ENCODE measurements at places on chromosomes 5 and 9.
A peak's percentile ranks its signal among the peaks of the same experiment; 100 is the strongest.

DNA sequence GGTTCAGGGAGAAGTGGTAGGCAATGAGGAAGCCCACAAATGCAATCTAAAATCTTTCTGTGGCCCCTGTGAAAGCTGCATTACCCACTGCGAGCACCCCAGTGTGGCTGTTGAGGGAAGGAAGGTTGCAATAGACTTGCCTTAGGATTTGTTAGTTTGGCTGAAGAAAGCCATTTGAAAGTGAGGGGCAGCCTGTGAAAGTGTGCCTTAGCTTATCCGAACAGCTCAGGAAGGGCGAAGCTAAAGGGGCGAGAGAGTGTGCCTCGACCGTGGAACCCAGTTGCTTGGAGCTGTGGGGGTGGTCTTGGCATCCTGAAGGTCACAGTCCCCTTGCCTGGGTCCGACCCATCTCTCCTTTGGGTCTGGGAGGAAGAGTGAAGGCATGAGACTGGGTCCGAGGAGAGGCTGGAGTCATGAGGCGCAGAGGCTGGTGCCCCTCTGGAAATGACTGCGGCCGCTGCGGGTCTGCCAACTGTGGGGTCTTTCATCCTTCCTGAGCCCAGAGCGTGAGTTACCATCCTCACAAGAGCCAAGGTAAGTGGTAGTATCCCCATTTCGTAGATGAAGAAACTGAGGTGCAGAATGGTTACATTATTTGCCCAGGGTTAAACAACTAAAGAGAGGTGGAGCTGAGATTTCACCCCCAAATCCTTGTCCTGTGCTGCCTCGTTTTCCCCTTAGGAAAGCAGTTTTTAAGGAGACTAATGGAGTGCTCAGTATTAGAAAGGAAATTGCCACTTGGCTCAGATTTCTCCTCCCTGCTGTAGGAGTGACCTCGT lies 24.4 kb downstream of the SLC25A25 start:
- no peak for DNase-seq

- no peak for DNase-seq
Observed at GRCh38 chr5:151015974-151016587, 4.3 kb upstream of the GPX3 start.

- DNase-seq, result no peak
Observed at GRCh38 chr9:18683851-18684250, 209.9 kb downstream of the ADAMTSL1 start.

- DNase-seq, result no peak
Observed at GRCh38 chr5:138574744-138575193, 432 bp downstream of the HSPA9 start.

- no peak for DNase-seq
Observed at GRCh38 chr5:134133995-134134541, 19.6 kb downstream of the TCF7 start.

DNA sequence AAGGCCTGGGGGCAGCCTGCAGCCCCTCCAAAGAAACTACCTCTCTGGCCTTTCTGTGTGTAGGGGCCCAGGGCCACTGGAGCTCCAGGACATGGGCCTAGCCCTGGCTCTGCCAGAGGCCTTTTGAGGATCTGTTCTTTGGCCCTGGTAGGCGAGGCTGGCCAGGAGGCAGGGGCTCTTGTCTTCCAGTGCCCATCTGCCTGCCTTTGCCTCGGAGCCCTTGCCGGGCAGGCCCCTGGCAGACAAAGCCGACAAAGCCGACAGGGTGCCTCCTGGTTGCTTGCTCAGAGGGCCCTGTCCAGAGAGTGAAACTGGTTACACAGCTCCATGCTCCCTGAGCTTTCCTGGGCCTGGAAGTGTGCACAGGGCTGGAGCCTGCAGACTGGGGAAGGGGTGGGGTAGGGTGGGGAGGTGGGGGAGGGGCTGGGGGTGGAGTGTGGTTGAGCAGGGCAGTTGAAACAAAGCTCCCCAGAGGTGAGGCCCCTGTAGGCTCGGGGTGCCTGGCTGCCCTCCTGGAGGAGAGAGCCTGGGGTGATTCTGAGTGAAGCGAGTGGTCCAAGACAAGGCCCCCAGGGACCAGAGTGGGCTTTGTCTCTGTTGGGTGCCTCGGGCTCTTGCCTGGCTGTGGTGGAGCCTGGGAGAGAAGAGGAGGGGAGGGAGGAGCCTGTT lies 29.3 kb downstream of the PTPA start:
- peak; percentile 21 for DNase-seq

- DNase-seq, result no peak
Observed at GRCh38 chr5:33944543-33945132, 8.5 kb downstream of the RXFP3 start.

GRCh38 chr9:130226112-130226511 lies 39.4 kb upstream of the HMCN2 start:
- no peak for DNase-seq

DNA sequence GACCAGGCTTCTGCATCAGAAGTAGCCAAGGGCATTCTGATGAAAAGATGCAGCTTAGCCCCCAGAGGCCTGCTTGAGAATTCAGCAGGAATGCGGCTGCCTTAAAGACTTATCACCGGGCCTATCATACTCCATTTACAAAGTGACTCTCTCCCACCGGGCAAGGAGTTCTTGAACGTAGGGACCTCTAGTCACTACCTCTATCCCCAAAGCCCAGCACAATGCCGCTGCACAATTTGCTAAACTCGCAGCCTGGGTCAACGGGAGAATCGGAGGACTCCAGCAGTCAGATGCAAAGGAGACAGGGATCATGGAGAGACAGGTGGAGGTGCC lies 661 bp downstream of the PDCL start:
- no peak for DNase-seq

DNA sequence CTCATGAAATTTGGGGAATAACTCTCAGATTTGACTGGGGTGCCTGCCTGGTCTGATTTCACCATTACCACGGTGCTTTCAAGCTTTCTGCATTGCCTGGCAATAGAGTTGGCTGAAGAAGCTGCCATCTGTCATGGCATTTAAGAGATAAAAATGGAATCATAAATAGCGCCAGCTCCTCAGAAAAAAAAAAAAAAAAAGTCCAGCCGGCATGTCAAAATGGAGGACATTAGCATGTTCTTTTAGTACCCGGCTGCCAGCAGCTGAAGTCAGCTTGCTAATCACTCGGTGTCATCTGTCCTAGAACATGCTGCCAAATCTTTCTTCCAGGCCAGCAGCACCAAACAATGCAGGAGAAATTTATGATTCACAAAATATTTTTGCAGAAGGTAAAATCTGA lies 57.7 kb upstream of the CER1 start:
- DNase-seq, result no peak

DNA sequence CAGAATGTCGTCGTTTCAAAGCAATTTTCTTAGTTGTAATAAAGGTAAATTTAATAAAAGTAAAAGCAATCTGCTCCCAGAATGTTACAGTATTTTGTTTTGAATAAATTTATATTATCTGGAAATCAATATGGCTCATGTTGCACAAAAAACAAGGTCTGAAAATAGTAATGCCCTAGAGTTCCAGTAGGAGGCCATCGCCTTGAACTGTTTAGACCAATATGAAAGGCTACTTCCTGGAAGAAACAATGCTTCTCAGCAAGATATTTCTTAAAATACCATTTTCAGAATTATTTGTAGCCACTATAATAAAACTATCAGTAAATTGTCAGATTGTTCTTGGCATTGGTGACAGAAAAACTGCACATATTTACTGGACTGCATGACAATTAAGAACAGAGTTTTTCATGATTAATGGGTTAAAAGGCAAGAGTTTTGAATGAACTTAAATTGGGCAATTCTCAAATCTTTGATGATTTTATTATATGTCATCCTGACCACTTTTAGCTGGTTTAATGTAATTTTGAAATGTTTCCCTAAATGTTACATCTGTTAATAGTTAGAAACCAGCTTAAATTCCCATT lies 153.2 kb downstream of the COMMD10 start:
- DNase-seq, result no peak

GRCh38 chr9:16653491-16654399 lies 216.7 kb downstream of the BNC2 start:
- DNase-seq, result no peak

GRCh38 chr5:2007878-2008501 lies 125.3 kb upstream of the IRX4 start:
- DNase-seq, result no peak

- no peak for DNase-seq
Observed at GRCh38 chr5:72692651-72693442, 123.6 kb upstream of the TNPO1 start.

DNA sequence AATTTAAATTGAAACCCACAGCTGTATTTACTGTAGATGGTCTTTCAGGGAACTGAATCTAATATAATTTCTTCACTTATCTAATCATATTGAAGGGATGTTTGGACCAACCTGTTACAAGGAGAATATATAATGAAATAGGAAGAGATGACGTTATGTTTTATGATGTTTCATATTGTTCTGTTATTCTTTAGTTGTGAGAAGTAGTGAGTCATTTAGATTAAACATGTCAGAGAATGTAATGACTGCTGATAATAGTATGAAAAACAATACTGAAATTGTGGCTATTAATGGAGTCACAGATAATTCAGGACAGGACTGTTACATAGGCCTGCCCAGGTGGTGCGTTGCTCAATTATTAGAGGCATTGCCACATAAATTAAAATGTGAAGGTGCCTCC lies 1993.4 kb downstream of the EFNA5 start:
- DNase-seq, result no peak

DNA sequence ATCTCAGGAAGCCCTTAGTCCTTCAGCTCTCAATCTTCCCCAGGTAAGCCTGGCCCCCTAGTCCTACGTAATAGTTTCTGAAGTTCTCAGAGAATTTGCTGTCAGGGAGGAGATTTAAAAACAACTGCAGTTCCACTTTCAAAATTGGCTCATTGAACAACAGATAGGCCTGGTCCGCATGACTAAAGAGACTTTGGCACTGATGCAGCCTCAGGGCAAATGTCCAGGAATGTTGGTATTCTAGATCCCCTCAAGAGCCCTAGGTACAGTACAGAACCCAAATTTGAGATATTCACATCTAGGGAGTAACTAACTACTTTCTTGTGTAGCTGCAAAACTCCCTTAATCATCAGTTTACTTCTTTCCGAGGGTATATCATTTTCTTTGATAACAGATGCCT lies 162.8 kb downstream of the GABRG2 start:
- no peak for DNase-seq

GRCh38 chr5:104189031-104189430 lies 626.4 kb upstream of the NUDT12 start:
- no peak for DNase-seq

DNA sequence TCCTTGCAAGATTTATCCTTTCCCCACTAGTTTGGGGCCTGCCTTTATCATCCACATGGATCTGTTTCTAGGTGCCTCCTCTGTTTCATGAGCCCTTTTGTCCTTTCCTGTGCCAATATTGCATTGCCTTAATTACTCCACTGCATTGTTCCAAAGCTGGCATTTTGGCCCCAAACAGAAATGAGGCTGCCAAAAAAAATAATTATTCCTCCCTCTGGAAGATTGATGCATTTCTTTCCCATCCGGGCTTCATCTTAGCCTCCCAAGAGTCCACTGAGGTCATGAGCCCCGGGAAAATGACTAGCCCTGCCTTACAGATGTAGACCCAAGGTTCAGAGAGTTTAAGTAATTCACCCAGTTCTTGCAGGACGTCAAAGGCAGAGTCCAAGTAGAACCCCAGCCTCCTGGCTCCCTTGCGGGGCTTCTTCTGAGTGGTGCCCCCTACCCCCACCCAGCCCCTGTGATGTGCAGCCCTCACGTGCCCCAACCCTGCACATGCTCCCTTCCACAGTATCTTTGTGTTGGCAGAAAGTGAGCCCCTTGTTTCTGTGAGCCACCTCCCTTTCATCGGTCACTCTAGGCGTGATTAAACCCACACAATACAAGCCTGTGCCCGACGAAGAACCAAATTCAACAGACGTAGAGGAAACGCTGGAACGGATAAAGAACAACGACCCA lies 62.1 kb downstream of the TMOD1 start:
- no peak for DNase-seq

DNA sequence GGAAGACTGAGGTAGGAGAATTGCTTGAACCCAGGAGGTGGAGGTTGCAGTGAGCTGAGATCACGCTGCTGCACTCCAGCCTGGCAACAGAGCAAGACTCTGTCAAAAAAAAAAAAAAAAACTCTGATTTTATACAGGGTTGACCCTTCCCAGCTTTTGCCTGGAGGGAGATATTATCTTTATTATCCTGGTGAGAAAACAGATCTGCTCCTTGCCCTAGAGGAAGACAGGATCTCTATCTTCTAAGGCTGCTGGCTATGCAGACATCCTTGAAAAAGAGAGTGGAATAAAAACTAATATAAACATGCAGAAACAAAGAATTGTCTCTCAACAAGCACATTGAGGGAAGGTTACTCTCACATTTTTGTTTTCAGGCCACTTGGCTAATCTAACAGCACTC lies 1503.4 kb upstream of the WWC1 start:
- no peak for DNase-seq

GRCh38 chr5:98614341-98614740 lies 159.1 kb upstream of the RGMB start:
- DNase-seq, result no peak

- no peak for DNase-seq
Observed at GRCh38 chr5:135213466-135214239, 179.6 kb upstream of the PITX1 start.

GRCh38 chr9:125376261-125377226 lies 114.9 kb downstream of the GAPVD1 start:
- DNase-seq, result no peak

DNA sequence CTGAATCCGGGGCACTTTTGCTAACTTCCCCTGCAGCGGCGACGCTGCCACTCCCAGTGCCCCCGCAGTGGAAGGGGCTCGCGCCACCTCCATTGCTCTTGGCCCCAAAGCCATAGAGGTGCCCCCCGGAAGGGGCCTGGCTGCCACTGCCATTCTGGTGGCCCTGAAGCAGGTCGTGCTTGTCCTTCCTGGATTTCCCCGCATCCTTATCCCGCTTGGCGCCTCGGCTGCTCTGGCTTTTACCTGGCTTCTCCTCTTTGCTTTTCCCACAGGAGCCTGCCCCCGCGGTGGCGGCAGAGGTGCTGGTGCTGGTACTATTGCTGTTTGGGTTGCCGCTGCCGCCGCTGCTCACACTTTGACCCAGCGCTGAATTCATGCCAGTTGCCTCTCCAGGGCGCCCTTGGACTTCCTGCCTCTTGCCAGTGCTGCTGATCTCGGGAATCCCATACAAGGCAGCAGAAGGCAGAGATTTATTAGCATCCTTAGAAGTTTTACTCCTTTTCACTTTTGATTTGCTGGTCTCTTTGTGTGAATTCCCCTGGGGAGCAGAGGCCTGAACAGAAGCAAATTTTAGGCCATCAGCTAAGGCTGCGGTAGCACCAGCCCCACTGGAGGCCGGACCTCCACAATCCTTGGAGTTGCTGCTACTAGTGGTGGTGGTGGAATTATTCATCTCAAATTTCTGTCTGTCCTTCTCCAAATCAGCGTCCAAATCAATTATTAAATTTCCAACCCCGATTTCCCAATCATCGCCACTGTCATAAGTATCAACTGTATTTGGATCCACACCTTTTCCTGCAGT lies 2.1 kb downstream of the ZNF608 start:
- no peak for DNase-seq

All from GF-D8 (cell line).